ENCODE measurements at places on chromosomes 4 and X.

GRCh38 chrX:11532291-11533078, 133.2 kb downstream of the ARHGAP6 start:
- DNase-seq: no peak

GRCh38 chrX:72430405-72430968, 124.8 kb upstream of the CITED1 start:
- no peak for DNase-seq

DNA sequence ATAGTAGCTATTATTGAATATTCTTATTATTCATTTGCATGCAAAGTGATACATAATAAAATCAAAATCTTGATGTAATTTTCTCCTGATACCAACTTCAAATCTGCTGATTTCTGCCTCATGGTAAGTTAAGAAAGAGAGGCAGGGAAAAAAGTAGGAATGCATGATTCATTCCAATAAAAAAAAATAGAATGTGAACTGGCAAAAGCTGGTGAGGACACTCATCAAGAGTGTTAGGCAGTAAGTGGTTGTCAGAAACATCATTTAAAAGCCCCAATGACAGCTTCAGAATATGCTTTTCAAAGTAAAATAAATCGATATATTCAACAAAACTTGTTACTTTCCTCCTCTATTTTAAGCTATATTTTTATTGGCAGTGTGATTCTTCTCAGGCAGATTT, 979.1 kb downstream of the TECRL start:
- no peak for DNase-seq

DNA sequence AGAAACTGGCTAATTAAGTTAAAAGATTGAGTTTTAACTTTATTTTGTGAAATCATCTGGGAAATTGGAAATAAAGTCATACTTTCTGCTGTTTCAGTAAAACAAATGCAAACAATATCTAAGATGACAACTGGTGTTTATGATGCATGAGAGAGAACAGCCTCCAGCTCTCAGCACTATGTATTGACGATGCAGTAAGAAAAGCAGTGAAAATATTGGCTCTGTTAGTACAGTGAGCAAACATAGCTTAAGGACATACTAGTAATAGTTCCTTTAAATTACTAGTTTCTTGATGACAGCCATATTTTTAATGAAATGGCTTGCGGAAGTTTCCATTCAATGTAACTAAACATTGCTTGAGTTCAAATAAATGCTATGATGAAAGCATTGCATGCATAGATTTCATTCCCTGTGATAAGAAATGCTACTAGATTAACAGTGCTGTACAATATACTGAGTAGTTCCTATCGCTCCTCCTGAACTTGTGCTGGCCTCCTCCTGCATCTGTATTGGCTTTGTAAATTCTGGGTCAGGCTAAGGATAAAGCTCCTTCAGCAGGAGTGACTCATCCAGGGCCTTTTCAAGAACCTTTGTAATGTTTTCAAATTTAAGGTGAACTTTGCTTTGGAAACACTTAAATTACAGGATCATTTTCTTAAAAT, 11.6 kb downstream of the ARHGAP24 start:
- no peak for DNase-seq

- no peak for DNase-seq
Observed at GRCh38 chr4:154869301-154869700, 88.2 kb downstream of the RBM46 start.

GRCh38 chr4:161702287-161702686, 461.5 kb downstream of the FSTL5 start:
- DNase-seq: no peak

- DNase-seq: no peak
Observed at GRCh38 chrX:139200793-139201192, 329.7 kb upstream of the F9 start.

- DNase-seq: no peak
Observed at GRCh38 chrX:3231766-3232165, 114.7 kb downstream of the MXRA5 start.

DNA sequence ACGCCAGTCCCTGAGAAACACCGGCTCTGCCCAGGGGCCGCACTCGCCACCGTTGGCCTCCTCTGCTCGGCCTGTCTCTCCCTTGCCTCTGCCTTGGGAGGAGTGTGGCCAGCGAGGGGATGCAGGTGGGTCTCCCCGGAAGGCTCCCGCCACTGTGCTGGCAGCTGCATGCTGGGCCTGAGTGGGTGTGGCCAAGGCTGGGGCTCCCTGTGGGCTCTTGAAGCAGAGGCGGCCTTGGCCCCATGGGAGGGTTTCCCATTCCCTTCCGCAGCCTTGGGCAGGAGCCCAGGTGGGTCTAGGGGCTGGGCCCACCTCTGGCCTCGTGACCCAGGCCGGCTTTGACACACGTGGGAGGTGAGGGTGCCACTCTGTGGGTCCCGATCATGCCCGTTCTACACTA, 19.1 kb downstream of the FGFRL1 start:
- no peak for DNase-seq

- DNase-seq: peak; percentile 38
Observed at GRCh38 chrX:153627675-153628111, 19.3 kb upstream of the DUSP9 start.

GRCh38 chrX:40165206-40165605, 67.4 kb upstream of the BCOR start:
- no peak for DNase-seq

GRCh38 chr4:26162101-26162500, 158.7 kb upstream of the RBPJ start:
- DNase-seq: no peak

All from dorsolateral prefrontal cortex (tissue), 122 donors.